NCI-H748 treated with DMSO at 0.1 percent for 48 hours (cell line): ENCODE measurements at places on chromosomes 2 and 18.
A peak's percentile ranks its signal among the peaks of the same experiment; 100 is the strongest.

- DNase-seq, result no peak
Observed at GRCh38 chr18:13246121-13246520, 27.6 kb downstream of the LDLRAD4 start.

DNA sequence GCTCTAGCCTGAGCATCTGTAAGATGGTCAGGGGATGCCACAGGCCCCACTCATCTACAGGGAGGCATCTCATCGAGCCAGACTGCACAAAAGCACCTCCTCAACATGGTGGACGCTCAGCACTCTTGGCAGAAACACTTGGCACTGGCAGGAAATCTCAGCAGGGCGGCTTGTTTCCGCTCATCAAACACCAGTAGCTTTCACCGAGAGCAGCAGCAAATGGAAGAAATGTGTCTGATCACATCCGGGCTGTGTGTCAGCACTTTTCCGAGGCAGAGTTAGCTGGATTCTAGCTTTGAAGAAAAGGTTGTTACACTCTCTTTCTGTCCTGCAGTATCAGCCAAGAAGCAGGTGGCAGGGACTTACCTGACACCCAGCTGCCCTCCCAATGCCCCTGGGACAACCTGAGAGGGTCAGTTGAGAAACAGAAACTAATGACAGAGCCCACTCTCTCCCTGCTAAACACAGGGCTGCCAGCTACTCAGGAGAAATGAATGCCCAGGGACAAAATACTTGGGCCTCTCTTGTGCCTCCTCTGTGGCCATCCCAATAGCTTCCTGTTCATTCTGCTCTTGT, 68.9 kb upstream of the FZD7 start:
- no peak for DNase-seq

DNA sequence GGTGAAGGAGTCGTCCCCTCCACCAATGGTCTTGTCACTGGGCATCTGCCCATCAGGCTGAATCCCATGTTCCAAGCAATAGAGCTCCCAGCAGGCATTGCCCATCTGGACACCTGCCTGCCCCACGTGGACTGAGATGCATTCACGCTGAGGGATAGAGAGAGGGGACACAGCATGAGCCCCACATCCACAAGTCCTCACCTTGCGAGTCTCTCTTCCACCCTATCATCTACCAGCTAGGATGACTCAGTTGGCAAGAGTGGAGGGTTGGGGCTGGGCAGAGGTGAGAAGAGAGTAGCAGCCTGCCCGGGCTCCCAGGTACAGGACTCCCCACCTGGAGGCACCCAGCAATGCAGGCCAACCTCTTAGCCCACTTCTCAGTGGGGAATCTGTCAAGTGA, 959 bp upstream of the TUBA4B start:
- no peak for DNase-seq

GRCh38 chr2:108855194-108855593, 68.6 kb downstream of the CCDC138 start:
- DNase-seq, result peak; percentile 0

DNA sequence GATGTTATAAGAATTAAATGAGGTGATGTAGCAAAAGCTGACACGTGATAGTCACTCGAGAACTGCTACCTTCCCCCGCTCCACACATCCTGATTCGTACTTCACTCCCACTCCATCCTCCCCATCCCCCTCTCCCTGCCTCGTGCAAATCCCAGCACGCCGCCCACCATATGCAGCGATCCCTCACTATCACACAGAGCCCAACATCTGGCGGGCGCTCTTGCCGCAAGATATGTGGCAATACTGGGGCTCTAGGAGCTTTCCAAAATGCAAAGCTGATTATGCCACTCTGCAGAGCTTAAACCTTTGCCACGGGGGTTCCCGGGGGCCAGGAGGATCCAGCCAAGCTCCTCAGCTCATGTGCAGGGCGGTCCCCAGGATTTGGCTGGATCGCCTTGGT, 37.4 kb downstream of the DNMT3A start:
- DNase-seq, result no peak
